ENCODE measurements at places on chromosomes 7 and 10.

GRCh38 chr10:71293446-71294084 lies 25.5 kb upstream of the SLC29A3 start:
- no peak for DNase-seq

DNA sequence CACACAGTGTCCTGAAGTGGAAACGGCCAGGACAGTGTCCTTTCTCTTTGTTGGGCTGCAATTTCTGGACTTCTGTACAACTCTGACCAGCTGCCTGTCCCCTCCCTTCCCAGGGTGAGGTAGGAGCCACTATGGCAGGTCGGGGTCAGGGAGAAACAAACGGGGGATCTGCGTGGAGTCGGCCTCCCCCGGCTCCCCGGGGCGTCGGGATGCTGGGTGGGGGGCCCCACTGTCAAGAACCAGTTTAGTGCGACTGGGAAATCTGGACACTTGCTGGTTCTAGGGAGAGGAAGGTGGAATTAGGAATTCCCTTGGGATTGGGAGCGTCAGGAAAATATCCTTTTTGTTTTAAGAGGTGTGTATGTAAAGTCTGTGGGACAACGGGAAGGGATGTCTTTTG lies 567 bp downstream of the SYCE1 start:
- no peak for DNase-seq

GRCh38 chr10:43206391-43207235 lies 60.3 kb downstream of the RASGEF1A start:
- DNase-seq: no peak

DNA sequence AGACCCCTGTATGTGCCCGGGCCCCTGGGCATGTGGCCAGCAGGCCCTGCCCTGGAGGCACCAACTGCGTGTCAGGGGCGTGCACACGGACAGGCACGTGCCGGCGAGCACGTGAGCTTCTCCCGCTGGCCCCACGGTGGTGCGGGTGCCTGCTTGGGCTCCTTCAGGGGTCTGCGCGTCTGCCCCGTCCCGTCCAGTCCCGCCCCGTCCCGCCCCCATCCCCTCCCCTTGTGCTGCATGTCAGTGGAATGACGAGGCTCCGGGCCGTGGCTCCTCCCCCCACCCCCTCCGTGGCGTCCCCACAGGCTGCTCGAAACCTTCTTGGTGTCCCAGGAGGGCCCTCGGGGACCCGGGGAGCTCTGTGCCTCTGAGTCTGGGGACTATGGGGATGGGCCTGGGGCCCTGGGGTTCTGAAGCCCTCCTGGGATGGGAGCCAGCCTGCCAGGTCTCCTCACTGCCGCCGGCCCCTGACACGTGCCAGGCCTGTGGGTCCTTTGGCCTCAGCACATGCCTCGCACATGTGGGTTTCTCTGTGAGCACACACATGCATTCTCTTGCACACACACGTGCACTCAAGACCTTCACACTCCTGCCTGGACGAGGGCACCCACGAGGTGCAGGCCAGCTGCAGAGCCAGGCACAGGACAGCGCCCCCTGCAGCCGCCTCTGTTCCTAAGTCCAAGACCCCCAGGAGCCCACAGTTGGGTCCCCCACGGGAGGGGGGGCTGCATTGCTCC lies 27.5 kb upstream of the AMZ1 start:
- no peak for DNase-seq

DNA sequence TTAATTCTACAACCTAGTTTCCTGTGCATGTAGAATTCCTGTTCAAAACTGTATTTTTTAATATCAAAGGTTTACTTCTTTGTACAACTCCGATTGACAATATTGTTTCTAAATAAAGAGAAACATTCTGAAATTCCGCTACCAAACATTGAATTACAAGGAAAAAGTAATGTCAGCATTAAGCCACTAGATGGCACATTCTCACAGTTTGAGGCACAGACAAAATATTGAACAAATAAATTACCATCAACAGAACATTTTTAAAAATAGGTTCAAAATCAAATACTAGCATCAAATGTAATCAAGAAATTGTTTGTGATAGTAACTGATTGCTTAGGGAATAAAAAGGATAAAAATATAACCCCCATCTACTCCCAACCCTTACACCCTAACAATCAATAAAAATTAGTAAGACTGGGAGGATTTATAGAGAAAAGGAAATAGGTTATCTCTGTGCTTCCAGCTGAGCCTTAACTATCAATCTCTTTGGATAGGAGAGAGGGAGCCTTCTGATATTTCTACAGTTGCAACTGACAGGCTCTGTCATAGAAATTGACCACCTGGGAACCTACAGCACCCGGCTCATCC lies 86.6 kb upstream of the C7orf33 start:
- peak; percentile 37 for DNase-seq

DNA sequence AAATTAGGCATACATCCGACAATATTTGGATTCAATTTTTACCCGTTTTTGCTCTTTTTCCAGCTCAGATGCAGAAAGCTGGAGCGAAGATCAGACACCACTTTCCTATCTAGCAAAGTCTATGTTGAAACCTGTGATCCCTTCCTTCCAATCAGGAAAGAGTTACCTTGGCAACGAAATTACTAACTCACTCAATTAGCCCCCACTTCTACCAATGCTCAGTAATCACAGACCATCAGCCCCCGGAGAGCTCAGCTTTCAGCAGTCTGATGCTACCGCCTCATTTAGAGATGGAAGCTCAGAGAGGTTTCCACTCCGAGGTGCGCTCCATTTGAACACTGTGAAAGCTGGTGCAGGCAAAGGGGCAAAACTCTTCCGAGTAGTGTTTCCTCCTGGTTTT lies 6.7 kb downstream of the FRAT1 start:
- DNase-seq: no peak

Data from NCI-H1105 treated with DMSO at 0.1 percent for 48 hours (cell line).